Spinal cord (tissue), 10 donors: ENCODE measurements at places on chromosomes 6 and 20. TPM values are rescaled to one million over a fixed set of nuclear protein-coding genes. Genes with fewer than 3 reads are reported as not detected.

The RWDD2A gene
- polyA plus RNA-seq, result 15.5 TPM

The TCFL5 gene
- 15.1 TPM for polyA plus RNA-seq

The LGSN gene
- 0.06 TPM for polyA plus RNA-seq

The GHRH gene
- not detected for polyA plus RNA-seq

The LCA5 gene
- polyA plus RNA-seq, result 6.7 TPM

The SYNCRIP gene
- polyA plus RNA-seq, result 104 TPM

The MLN gene
- polyA plus RNA-seq, result 0.48 TPM

The HLA-DMA gene
- 4.9 TPM for polyA plus RNA-seq

The CGA gene
- polyA plus RNA-seq, result 1.9 TPM

The UQCC2 gene
- 101 TPM for polyA plus RNA-seq

The GTF3C6 gene
- polyA plus RNA-seq, result 98.7 TPM

The SLC26A8 gene
- 5.7 TPM for polyA plus RNA-seq

The OPRL1 gene
- 23.4 TPM for polyA plus RNA-seq

The SPATA25 gene
- 5.6 TPM for polyA plus RNA-seq

The ZNF334 gene
- polyA plus RNA-seq, result 25.6 TPM

The XKR7 gene
- 7.9 TPM for polyA plus RNA-seq

The TRIM40 gene
- polyA plus RNA-seq, result not detected

The DZANK1 gene
- polyA plus RNA-seq, result 11.1 TPM

The ERVFRD-1 gene
- polyA plus RNA-seq, result 0.18 TPM

The ARG1 gene
- 0.17 TPM for polyA plus RNA-seq

The PDYN gene
- polyA plus RNA-seq, result 6.7 TPM

The SLC17A3 gene
- polyA plus RNA-seq, result not detected

The SLC2A10 gene
- polyA plus RNA-seq, result 15.2 TPM

The KIF6 gene
- polyA plus RNA-seq, result 2.4 TPM

The MPIG6B gene
- 1.3 TPM for polyA plus RNA-seq

The TINAG gene
- not detected for polyA plus RNA-seq

The CBLN4 gene
- polyA plus RNA-seq, result 25.9 TPM

The CYP24A1 gene
- polyA plus RNA-seq, result 1.1 TPM

The MBOAT1 gene
- 2.5 TPM for polyA plus RNA-seq

The SCRT2 gene
- polyA plus RNA-seq, result 9.8 TPM

The BMP6 gene
- polyA plus RNA-seq, result 18.6 TPM

The SPATS1 gene
- polyA plus RNA-seq, result 0.51 TPM

The FAXC gene
- 51.9 TPM for polyA plus RNA-seq

The KCNQ2 gene
- 155 TPM for polyA plus RNA-seq

The ALDH5A1 gene
- 50.7 TPM for polyA plus RNA-seq

The DNAH8 gene
- polyA plus RNA-seq, result 0.03 TPM

The PPP1R3G gene
- 2.8 TPM for polyA plus RNA-seq

The B3GALT4 gene
- 6.2 TPM for polyA plus RNA-seq

The BTN1A1 gene
- polyA plus RNA-seq, result 0.08 TPM

The FILIP1 gene
- 2.0 TPM for polyA plus RNA-seq

The BACH2 gene
- 13.0 TPM for polyA plus RNA-seq

The TRIM15 gene
- polyA plus RNA-seq, result not detected

The ECI2 gene
- 47.3 TPM for polyA plus RNA-seq
